ENCODE measurements at places on chromosomes 2 and 18.

DNA sequence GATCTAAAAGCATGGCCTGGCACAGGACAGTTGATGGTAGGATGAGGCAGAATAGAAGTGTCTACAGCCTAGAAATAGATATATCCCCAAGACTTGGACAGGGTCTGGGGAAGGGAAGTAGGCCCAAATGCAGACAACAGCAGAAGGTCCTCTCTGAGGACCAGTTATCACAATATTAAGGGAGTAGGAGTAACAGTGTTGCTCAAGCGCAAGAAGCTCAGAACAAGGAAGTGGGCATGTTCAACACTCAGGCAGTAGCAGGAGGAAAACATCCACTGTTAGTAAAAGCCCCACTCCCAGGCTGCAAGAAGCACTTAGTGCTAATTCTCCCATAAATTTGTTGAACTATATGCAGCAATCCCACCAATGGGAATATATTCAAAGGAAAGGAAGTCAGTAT, 314.7 kb downstream of the METTL4 start:
- H3K4me3 ChIP-seq, result no peak overlapping the region
- no peaks in the 10 kb centered on the region for H3K36me3 ChIP-seq
- no peak for DNase-seq

DNA sequence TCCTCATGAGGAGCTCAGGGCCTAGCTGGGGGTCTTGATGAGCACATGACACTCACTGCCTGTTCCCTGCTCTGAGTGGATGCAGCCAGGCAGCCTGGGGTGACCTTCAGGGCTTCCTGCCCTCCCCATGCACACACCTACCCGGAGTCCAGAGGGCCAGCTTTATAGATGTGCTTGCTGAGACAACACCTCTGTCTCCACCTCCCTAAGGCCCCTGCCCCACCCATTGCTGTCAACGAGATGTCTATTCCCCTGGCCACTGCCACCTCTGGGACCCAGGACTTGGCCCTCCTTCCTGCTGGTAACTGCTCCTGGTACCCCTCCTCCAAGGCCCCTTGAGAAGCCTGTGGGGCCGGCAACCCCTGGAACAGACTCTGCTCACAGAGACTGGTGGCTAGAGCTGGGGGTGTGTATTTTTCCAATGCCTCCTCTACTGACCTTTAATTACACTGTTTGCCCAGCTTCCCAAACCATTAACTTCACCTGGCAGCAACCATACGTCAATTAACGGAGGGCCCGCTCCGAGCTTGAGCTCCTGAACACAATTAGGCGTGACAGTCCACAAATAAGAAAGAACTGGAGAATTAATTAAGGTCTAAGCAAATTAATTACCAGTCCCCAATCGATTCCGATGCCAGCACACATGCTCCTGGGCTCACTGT, 66.3 kb downstream of the EMX1 start:
- no peaks in the 10 kb centered on the region for H3K27me3 ChIP-seq
- no peaks in the 10 kb centered on the region for H3K36me3 ChIP-seq
- no peak overlapping the region for H3K27ac ChIP-seq
- DNase-seq, result no peak
- no peaks in the 10 kb centered on the region for H3K4me1 ChIP-seq

GRCh38 chr2:31127931-31128330, 10.3 kb downstream of the GALNT14 start:
- no peaks in the 10 kb centered on the region for H3K4me1 ChIP-seq
- H3K4me3 ChIP-seq, result no peak overlapping the region
- no peaks in the 10 kb centered on the region for H3K36me3 ChIP-seq
- no peaks in the 10 kb centered on the region for H3K27me3 ChIP-seq
- no peak for DNase-seq
- H3K27ac ChIP-seq, result no peak overlapping the region

DNA sequence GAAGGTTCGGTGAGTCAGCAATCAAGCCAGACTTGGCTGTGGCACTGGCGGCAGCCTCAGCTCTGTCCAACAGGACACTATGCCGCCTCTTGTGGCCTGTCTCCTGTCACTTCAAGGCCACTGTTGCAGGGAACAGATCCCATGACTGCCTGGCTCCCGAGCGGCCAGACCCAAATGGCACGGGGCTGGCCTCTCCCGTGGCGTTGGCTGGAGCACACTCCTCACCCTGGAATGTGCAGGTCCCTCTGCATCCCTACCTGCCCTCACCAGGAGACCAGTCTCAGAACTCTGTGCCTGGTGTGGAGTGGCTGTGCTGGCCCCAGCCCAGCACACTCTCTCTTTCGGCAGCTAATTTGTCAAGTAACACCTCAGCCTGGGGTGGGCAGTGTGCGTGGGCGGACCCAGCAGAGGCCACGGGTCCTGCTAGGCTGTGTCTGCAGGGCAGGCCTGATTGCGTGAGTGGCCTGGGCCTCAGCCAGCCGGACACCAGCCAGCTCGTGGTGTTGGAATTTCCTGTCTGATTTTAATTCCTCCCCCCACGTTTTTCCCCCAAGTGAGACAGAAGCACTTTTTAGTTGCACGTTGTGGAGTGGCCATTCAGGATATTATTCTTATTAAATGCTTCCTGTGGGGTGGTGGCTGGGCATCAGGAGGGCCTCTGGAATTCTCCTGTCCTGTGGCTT, 179.3 kb downstream of the GLI2 start:
- no peaks in the 10 kb centered on the region for H3K4me1 ChIP-seq
- no peak overlapping the region for H3K4me3 ChIP-seq
- no peak for DNase-seq
- no peak overlapping the region for H3K27ac ChIP-seq
- H3K36me3 ChIP-seq, result no peaks in the 10 kb centered on the region

- DNase-seq, result no peak
- H3K36me3 ChIP-seq, result no peaks in the 10 kb centered on the region
- no peak overlapping the region for H3K4me3 ChIP-seq
- no peak overlapping the region for H3K27ac ChIP-seq
- no peaks in the 10 kb centered on the region for H3K27me3 ChIP-seq
Observed at GRCh38 chr2:40352041-40352702, 99.7 kb downstream of the SLC8A1 start.

DNA sequence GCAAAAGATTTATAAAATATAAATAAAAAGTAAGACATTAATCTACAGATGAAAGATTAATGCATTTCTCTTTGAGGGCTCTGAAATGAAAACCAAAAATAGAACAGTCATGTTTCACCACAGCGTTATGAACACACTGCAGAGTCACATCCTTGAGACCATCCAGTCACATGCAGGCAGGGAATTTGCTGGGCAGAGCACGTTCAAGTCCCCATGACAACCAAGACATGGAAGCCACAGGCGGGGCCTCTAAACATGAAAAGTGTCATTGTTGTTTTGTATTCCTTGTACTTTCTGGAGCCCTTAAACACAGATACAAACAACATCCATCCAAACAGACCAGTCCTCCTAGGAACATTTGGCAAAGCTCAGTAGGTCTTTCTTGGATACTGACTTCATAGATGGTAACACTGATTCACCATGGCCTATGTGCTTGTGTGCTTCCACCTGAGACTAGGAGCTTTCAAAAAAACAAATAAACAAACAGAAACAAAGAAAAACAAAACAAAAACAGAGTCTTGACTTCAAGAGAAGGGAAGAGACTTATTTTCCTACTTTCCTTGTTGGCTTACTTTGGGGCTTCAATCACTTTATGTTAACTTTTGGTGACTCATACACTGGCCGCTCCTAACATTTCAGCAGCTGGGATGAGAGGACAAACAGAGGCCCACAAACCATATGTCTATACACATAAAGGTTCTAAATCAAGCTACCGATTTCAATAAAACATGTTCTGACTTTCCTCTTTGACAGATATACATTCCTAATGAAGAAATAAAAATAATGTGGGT, 99.5 kb upstream of the CCDC85A start:
- H3K4me3 ChIP-seq, result no peak overlapping the region
- no peaks in the 10 kb centered on the region for H3K36me3 ChIP-seq
- H3K27me3 ChIP-seq, result no peaks in the 10 kb centered on the region

DNA sequence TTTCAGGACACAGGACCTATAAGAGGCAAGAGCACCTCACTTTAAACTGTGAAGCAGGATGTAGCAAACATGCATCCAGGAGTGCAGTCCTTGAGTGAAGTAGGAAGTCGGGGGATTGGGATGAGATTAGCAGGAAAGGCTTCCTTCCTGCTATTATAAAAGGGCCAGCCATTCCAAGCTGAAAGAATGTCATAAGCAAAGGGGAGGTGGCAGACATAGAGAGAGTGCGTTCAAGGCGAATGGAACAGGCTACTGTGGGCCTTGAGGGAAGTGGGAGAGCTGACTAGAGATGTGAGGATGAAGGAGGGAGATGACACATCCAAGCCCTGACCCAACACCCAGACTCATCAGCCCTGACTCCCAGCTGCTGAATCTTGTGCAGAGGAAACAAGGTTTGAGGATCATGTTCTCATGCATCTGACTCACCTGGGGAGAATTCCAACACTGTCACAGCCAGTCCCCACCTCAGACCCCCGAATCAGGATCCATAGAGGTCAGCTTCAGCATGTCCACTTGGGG, 63.9 kb downstream of the GYPC start:
- H3K27me3 ChIP-seq, result no peaks in the 10 kb centered on the region
- H3K27ac ChIP-seq, result no peak overlapping the region
- no peak for DNase-seq
- H3K4me3 ChIP-seq, result no peak overlapping the region

GRCh38 chr2:2563309-2563860, 232.3 kb upstream of the MYT1L start:
- no peak for DNase-seq
- no peaks in the 10 kb centered on the region for H3K27me3 ChIP-seq
- no peak overlapping the region for H3K27ac ChIP-seq
- no peaks in the 10 kb centered on the region for H3K36me3 ChIP-seq
- no peaks in the 10 kb centered on the region for H3K4me1 ChIP-seq
- H3K4me3 ChIP-seq, result no peak overlapping the region

GRCh38 chr2:111028720-111029119, 92.0 kb upstream of the BCL2L11 start:
- H3K27ac ChIP-seq, result no peak overlapping the region
- peaks cover 11% of the 10 kb centered on the region for H3K4me1 ChIP-seq
- H3K36me3 ChIP-seq, result no peaks in the 10 kb centered on the region
- H3K27me3 ChIP-seq, result peaks cover 11% of the 10 kb centered on the region
- no peak for DNase-seq

GRCh38 chr2:118171546-118171945, 83.3 kb downstream of the INSIG2 start:
- no peaks in the 10 kb centered on the region for H3K27me3 ChIP-seq
- DNase-seq, result no peak
- H3K36me3 ChIP-seq, result no peaks in the 10 kb centered on the region

- no peak overlapping the region for H3K4me3 ChIP-seq
- no peak for DNase-seq
- no peaks in the 10 kb centered on the region for H3K36me3 ChIP-seq
Observed at GRCh38 chr2:132448771-132449170, 32.2 kb downstream of the GPR39 start.

DNA sequence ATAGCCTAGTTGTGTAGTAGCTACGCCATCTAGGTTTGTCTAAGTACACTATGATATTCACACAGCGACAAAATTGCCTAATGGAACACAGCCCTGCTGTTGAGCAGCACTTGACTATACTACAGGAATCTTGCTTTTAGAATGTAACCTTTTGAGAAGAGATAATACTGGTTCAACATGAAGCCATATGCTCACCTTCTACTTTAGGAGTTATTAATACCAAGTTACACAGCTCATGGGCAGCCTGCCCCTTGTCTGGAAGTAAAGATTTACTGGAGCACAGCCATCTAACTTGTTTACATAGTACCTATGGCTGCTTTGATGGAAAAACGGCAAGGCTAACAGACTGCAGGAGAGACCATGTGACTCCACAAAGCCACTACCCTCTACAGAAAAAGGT, 174.8 kb downstream of the DYM start:
- no peak overlapping the region for H3K27ac ChIP-seq
- H3K36me3 ChIP-seq, result no peaks in the 10 kb centered on the region
- no peak overlapping the region for H3K4me3 ChIP-seq
- H3K4me1 ChIP-seq, result no peaks in the 10 kb centered on the region

DNA sequence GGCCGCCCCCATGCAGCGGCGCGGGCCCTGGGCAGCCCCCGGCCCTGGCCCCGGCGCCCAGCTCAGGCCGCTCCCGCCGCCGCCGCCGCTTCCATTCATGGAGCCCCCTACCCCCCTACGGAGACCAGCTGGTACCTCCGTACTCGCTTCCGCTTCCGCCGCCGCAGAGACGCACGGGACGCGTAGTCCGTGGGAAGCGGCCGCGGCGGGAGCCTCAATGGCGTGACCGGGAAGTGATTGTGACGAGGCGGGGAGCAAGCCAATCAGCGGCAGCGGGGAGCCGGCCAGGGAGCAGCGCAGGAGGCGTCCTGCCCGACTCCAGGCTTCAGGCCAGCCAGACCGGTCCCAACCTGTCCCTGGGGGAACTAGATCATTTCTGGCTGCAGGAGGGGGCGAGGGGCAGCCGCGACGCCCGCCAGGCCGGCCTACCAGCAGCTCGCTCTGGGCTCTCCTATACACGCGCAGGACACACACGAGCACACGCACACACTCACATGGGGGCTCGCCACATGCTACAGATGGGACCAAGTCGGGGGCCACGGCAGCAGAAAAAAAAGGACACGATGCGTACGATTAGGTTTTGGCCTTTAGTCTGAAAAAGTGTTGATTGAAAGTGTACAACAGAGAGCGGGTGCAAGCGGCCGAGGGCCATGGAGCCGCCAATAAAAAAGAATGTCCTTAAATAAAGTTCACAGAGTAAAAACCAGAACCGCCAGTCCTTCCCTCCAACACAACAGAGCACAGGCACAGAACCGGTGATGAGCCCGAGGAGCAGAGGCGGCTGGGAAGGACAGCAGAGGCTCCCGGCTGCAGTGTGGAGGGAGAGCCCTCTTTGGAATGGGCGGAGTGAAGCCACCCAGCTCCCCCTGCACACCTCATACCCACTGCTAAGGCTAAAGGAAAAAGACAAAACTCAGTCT, at the start of gene ZNF513:
Gene ZNF513, minus strand, starts transcription at position 109 of the 920 bp plus-strand sequence. CDS start 208 bp downstream, outside the sequence.
- peak within 1 kb of the TSS; percentile 96 for H3K27ac ChIP-seq
- H3K36me3 ChIP-seq, result peaks cover 47% of the 10 kb centered on the region
- no peaks in the 10 kb centered on the region for H3K27me3 ChIP-seq
- peak; percentile 55 for DNase-seq
- H3K4me1 ChIP-seq, result peaks cover 9% of the 10 kb centered on the region

GRCh38 chr18:3014503-3015203, 1.7 kb upstream of the LPIN2 start:
- H3K4me3 ChIP-seq, result no peak overlapping the region
- H3K27ac ChIP-seq, result no peak overlapping the region
- no peaks in the 10 kb centered on the region for H3K36me3 ChIP-seq
- H3K27me3 ChIP-seq, result no peaks in the 10 kb centered on the region
- no peak for DNase-seq

DNA sequence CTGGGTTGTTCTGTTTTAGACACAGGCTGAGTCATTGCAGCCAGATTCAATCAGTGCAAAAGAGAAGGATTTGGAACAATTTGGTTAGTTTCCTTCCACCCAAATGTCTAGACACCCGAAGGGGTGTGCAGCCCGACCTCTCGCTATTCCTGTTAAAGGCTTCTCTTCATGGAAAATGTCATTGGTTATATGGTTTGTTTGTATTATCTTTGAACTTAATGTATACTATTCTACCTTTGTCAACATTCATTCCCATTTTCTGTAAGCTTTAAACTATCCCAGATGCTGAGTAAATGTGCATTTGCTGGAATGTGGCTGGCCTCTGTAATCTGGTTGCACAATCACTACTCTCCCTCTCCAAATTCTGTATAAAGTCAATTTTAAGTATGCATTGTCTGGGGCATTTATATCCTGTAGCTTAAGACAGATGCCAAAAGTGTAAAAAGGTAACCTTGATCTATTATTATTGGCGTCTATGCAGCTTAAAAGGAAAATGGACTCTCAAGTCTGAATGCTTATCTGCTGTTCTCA, 80.4 kb upstream of the RND3 start:
- H3K36me3 ChIP-seq, result no peaks in the 10 kb centered on the region
- no peak for DNase-seq
- H3K4me1 ChIP-seq, result no peaks in the 10 kb centered on the region
- H3K4me3 ChIP-seq, result no peak overlapping the region
- H3K27ac ChIP-seq, result no peak overlapping the region

All from GM12878 (cell line).